Naive thymus-derived CD8-positive, alpha-beta T cell (primary cell): ENCODE measurements at places on chromosomes 13 and 19.
A peak's percentile ranks its signal among the peaks of the same experiment; 100 is the strongest.

DNA sequence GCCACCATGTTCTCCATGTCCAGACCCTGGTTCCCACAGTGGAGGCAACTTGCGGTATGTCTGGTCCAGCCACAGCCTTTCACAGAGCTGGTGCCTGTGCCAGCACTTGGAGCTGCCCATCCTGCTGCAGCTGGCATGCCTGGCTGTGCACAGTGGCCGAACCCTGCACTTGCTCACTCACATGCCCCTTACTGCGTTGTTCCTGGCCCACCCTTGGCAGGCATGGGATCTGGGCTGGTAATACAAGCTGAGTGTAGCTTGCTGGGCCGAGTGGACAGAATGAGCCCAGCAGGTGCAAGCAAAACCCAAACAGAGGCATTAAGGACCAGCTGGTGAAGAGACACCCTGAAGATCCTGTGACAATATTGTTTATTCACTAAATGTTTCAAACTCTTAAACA lies 583.9 kb upstream of the SLITRK6 start:
- no peaks in the 10 kb centered on the region for H3K36me3 ChIP-seq
- H3K4me1 ChIP-seq: no peaks in the 10 kb centered on the region
- no peaks in the 10 kb centered on the region for H3K27me3 ChIP-seq
- H3K4me3 ChIP-seq: no peak overlapping the region
- no peak for DNase-seq

DNA sequence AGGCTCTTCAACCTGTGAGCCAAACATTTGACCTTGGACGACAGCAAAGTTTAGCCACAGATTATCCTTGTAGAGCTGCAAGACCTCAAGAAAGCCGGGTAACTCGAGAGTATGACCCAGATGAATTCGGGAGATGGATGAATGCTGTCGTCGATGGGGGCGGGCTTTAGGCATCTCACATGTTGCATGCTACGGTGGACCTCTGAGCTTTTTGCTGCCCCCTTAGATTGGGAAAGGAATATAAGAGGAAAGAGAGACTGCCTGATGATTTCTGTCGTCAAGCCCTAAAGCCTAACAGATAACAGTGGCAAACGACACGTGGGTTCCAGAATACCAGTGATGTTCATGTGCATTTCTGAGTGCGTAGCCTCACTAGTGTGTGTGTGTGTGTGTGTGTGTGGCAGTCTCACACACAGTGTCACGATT lies 730 bp upstream of the ABCC4 start:
- H3K4me1 ChIP-seq: peaks cover 28% of the 10 kb centered on the region
- H3K36me3 ChIP-seq: no peaks in the 10 kb centered on the region
- H3K27ac ChIP-seq: peak overlapping the region; percentile 20
- no peak for DNase-seq
- peak overlapping the region; percentile 85 for H3K4me3 ChIP-seq
- peaks cover 6% of the 10 kb centered on the region for H3K27me3 ChIP-seq

- H3K27me3 ChIP-seq: peaks cover 9% of the 10 kb centered on the region
- no peak overlapping the region for H3K4me3 ChIP-seq
- no peaks in the 10 kb centered on the region for H3K4me1 ChIP-seq
- DNase-seq: no peak
These were observed 183.5 kb upstream of the UBL3 start for GRCh38 chr13:30033681-30034457.

- H3K36me3 ChIP-seq: no peaks in the 10 kb centered on the region
- H3K27ac ChIP-seq: no peak overlapping the region
- peak; percentile 46 for DNase-seq
- no peak overlapping the region for H3K4me3 ChIP-seq
These were observed 20.5 kb upstream of the STRN4 start for GRCh38 chr19:46766569-46767317.

DNA sequence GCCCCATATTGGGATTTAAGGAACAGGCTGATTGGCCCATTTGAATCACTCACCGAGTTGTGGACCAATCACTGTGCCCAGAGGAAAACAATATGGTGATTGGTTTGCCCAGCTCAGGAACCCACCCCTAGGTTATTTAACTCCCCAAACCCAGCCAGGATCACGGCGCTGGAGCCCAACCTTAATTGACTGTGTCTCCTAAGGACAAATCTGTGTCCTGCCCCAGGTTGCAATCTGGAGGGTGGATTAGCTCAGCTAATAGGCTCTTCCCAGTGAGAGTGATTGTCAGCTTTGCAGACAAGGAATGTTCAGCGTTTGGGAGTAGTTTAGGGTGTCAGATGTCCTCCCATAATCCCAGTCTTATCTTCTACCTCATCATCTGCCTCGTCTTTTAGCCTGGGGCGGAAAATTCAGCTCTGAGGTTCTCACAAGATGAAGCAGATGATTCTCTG lies 3.5 kb upstream of the ZNF358 start:
- no peak overlapping the region for H3K27ac ChIP-seq
- H3K4me3 ChIP-seq: no peak overlapping the region
- H3K4me1 ChIP-seq: peaks cover 18% of the 10 kb centered on the region
- no peaks in the 10 kb centered on the region for H3K36me3 ChIP-seq

DNA sequence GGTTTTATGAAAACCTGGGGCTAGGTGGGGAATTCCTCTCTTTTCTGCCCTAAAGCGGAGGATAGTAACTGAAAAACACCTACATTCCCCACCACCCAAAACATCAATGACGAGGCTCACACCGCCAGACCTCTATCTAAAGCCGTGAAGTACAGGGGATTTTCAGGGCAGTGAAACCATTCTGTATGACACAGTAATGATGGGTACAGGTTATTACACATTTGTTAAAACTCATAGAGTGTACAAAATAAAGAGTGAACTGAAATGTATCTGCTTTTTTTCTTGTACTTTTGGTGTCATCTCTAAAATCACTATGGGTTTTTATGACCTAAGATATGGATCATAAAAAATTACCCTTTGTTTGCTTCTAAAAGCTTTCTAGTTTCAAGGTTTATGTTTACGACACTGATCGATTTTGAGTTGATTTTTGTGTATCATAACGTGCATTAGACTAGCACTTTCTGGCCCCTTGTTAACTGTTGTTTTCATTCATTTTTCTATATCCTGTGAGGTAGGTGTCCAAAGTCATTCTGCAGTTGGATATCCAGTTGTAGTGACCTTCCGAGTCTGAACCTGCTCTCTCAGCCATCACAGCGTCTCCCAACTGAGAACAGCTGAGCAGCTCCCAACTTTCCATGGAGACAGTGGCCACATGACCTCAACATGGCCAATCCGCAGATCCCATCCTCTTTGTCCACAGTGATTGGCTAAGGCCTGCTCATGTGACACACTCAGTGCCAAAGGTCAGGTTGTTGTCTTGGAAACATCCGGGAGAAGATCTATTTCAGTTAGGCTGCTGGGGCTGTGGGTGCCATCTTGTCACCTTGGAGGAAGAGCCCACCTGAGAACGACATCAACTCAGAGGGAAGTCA lies 10.3 kb downstream of the MBD3L2B start:
- H3K4me1 ChIP-seq: peaks cover 11% of the 10 kb centered on the region
- DNase-seq: no peak
- peak overlapping the region; percentile 14 for H3K4me3 ChIP-seq
- no peaks in the 10 kb centered on the region for H3K36me3 ChIP-seq

DNA sequence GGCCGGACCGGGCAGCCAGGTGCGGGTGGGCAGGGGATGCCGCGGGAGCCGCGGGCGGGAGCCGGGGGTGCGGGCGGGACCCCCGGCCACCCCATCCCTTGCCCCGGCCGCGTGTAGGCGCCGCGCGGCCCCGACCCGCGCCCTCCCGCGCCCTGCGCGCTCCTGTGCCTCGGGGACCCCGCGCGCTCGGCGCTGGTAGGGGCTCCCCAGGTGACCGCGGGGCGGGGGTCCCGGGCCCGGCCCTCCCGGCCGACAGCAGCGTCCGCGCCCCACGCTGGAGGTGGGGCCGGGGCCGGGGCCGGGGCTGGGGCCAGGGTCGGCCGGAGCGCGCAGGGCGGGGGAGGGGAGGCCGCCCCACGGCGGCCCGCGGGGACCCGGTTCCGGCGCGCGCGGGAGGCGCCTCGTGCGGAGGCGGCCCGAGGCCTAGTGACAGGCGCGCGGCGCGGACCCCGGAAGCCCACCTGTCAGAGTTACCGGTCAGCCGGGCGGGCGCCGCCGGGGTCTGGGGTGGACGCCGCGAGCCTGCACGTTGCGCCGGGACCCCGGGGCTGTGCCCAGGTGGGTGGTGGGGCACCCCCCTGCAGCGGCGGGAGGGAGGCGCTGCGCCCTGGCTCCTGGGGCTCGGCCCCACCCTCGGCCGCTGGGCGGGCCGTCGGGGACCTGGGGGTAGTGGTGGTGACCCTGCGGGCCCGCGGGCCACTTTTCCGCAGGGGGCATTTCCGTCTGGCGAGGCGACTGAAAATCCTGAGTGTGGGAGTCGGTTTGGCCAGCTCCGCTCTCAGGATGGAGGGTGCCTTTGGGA lies 518 bp downstream of the TFDP1 start:
- no peaks in the 10 kb centered on the region for H3K36me3 ChIP-seq
- no peaks in the 10 kb centered on the region for H3K27me3 ChIP-seq
- H3K27ac ChIP-seq: peak overlapping the region; percentile 56
- H3K4me1 ChIP-seq: peaks cover 37% of the 10 kb centered on the region
- H3K4me3 ChIP-seq: peak overlapping the region; percentile 88
- DNase-seq: no peak

- H3K4me1 ChIP-seq: no peaks in the 10 kb centered on the region
- H3K27ac ChIP-seq: no peak overlapping the region
- peaks cover 1% of the 10 kb centered on the region for H3K36me3 ChIP-seq
- no peak for DNase-seq
These were observed 132.5 kb downstream of the ZNF675 start for GRCh38 chr19:23554548-23554947.
